ENCODE measurements at places on chromosomes 12 and 14. TPM values are rescaled to one million over a fixed set of nuclear protein-coding genes. Genes with fewer than 3 reads are reported as not detected.

DNA sequence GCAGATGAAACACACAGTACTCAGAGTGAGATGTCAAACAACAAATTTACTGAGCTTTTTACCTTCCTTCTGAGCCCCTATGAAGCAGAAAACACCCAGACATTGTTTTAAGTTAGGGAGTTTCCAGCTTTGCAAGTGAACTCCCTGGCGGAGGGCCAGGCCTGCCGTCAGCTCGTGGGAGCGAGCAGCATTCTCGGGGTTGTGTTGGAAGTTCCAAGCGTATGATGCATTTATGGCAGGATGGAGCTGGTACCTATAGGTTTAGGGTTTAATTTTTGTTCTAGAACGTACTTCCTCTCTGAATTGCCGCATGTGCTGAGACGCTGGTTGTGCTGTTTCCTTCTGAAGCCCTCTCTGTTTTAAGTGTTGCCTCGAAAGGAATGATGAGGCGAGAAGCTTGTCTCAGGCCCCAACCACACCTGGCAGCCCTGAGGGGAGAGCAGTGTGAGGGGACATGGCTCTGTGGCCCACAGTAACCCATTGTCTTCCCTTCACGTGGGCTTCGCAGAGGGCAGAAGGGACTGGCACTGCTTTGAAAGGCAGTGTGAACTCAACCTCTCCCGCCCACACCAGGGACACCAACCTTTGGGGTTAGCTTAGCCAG, 76.6 kb downstream of the SSPN start:
- peak; percentile 77 for DNase-seq

DNA sequence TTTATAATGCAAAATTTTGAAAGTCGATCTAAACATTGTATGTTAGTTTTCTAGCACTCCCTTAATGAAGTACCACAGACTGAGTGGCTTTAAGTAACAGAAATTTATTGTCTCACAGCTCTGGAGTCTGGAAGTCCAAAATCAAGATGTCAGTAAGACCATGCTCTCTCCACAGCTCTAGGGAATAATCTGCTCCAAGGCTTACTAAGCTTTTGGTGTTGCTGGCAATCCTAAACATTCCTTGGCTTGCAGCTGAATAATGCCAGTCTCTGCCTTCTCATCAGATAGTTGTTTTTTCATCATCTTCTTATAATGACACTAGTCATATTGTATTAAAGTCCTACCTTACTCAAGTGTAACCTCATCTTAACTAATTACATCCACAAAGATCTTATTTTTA, 102.2 kb downstream of the RASSF9 start:
- DNase-seq = no peak

DNA sequence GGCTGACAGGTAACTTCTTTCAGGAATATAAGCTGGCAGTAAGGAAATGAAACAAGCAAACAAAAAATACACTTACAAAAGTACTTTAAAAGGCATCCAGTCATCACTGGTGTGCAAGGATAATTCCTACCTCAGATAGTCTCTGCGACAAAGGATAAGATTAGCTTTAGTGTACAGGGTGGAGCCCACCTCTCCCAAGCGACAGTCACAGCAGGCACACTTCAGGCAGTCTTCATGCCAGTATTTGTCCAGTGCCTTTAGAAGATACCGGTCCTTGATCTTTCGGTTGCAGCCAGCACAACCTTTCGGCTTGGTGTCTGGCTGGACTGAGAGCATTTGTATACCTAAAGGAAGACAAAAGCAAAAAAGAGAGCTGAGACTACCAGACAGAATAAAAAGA, 5.4 kb downstream of the LMO3 start:
- no peak for DNase-seq

CISTR gene
- not detected for total RNA-seq
